HFFc6 (cell line): ENCODE measurements at places on chromosomes 12 and 14.

DNA sequence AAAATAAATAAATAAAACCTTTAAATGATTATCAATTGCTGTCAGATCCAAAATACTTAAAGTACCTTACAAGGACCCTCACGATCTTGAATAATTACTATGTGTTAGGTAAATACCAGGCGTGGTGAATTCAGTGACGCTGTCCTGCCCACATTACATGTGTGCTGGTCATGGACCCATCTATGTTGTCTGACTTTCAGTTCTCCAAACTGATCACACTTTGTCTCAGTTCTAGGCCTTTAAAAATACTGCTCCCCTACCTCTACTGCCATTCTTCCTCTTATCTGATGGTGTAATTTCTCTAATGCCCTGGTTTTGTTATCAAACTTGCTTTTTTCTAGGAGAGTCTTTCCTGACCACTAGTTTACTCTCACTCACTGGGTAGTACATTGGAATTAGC, 520.7 kb downstream of the TRHDE start:
- no peak for DNase-seq

GRCh38 chr12:19302100-19302640, 137.1 kb upstream of the AEBP2 start:
- DNase-seq: no peak

GRCh38 chr12:69430942-69431590, 39.1 kb upstream of the FRS2 start:
- DNase-seq: no peak

DNA sequence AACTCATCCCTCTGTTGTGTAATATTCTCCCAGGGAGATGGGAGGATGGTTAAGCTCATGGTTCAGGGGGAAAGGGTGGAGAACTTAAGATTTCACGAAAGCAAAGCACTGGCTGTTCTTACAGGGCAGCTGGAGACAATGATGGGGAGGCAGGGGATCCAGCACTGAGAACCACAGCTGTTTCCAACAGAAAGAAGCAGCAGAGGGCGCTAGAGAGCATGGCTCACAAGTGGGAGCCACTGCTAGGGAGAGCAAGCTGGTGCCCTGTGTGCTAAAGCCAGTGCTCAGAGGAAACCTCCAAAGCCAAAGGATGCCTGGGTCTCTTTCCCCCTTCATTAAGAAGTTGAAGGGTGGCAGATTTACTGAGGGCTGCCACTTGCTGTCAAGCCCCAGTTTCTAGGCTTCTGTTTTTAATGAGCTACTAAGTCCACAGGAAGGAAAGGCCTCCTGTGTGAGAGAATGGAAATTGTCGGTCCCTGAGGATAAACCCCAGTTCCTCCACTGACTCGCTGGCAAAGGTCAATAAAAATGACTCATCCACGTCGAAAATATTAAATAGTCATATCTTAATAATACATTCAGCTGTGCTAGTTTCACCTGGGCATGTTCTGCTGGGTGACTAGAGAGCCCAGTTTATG, 199.7 kb downstream of the ANO2 start:
- DNase-seq: peak; percentile 45

DNA sequence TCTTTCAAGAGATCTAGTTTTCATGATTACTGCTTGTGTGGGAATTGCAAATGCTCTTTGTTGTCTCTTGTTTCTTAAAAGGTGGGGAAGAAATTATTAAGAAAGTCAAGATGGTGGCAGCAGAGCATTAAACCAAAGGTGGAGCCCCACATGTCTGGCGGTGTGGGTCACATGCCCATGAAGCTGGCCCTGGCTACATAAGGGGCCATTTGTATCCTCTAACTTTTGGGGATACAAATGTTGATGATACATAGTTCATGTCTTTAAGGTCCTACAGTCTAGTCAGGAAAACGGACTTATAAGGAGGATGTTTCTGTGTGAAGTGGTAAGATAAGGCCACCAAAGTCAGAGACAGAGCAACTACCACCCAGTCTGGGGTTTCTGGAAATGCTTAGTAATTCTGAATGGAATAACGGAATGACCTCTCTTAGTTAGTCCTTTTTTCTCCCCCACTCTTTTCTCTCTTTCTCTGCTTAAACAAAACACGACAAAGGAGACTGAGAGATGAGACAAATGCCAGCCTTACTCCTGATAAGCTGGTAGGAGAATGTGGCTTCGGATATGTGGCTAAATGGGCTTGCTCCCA, 39.9 kb upstream of the PTHLH start:
- DNase-seq: no peak

DNA sequence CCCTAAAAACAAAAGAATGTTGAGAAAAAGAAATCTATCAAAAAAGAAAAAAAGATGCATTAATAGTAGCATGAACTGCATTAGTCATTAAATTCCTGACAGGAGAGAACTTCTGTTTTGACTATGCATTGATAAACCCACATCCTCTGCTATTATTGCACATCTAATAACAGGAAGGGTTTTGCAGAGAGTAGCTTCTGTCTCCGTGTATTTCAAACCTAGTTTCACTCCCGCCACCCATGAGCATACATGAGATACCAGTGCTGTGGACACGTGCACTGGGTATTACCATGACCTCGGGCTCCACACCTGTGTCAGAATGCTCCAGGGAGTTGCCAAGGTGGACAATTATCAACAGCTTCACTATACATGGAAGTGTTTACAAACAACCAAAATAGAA, 449.1 kb upstream of the SOX5 start:
- DNase-seq: no peak

DNA sequence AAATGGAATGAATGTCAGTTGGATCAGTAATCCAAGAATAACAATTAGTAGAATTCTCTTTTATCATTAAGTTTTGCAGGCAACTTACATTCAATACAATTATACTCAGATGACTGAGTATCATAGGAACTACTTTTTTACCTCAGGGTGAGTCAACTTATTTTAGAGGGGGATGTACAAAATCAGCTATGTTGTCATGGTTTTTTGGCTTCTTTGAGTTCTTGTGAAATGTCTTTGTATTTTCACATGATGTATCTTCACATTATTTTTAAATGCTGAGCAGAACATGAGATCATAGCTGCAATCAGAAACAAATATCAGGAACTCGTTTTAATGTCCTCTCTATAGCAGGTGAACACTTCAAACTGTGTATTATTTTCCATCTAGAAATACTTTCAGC, 65.3 kb upstream of the PTPRR start:
- no peak for DNase-seq

- DNase-seq: no peak
Observed at GRCh38 chr14:92687681-92688433, 60.6 kb downstream of the LGMN start.

- no peak for DNase-seq
Observed at GRCh38 chr12:111411185-111411764, 5.6 kb downstream of the SH2B3 start.

- no peak for DNase-seq
Observed at GRCh38 chr14:103548463-103549351, 13.8 kb downstream of the BAG5 start.

- DNase-seq: no peak
Observed at GRCh38 chr12:67915335-67915851, 73.9 kb upstream of the IFNG-AS1 start.
